Transverse colon (tissue), 4 donors: ENCODE measurements at places on chromosomes 12 and 14. TPM values are rescaled to one million over a fixed set of nuclear protein-coding genes. Genes with fewer than 3 reads are reported as not detected.

- no peak for DNase-seq
These were observed 33.2 kb downstream of the LRIG3 start for GRCh38 chr12:58887068-58887467.

- DNase-seq, result peak; percentile 50
These were observed at the start of gene DACT1 for GRCh38 chr14:58637391-58638230. TSS of gene DACT1 (plus strand) at chr14:58637962. CDS start at chr14:58638203, 241 bp downstream.

DNA sequence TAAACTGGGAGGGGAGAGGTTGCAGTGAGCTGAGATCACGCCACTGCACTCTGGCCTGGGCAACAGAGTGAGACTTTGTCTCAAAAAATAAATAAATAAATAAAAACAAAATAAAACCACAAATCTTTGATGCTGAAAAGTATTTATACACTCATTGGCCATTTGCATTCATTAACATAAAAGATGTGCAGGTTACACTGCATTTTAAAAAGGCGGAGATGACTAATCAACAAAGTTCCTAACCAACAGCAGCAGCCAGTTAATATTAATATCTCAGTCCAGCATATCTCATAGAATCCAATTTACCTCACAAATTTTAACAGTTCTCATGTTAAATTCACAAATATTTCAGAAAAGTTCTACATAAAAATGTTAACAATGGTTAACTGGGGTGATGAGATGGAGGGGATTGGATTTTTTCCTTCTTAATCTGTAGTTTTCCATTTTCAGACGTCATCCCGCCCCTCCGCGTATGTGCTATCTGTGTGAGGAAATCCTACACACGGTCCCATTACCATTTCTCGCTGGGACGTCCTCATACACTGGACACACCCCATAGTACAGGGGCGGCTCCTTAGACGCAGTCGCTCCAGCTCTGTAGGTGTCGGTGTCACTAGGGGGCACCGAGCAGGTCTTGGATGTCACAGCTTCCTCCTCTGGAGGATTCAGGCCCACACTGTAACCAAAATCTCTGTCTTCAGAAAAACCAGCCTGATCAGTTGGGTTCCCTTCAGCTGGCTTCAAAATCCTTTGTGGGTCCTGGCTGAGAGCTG is 7.3 kb downstream of the ANKLE2 start:
- DNase-seq, result no peak

DNA sequence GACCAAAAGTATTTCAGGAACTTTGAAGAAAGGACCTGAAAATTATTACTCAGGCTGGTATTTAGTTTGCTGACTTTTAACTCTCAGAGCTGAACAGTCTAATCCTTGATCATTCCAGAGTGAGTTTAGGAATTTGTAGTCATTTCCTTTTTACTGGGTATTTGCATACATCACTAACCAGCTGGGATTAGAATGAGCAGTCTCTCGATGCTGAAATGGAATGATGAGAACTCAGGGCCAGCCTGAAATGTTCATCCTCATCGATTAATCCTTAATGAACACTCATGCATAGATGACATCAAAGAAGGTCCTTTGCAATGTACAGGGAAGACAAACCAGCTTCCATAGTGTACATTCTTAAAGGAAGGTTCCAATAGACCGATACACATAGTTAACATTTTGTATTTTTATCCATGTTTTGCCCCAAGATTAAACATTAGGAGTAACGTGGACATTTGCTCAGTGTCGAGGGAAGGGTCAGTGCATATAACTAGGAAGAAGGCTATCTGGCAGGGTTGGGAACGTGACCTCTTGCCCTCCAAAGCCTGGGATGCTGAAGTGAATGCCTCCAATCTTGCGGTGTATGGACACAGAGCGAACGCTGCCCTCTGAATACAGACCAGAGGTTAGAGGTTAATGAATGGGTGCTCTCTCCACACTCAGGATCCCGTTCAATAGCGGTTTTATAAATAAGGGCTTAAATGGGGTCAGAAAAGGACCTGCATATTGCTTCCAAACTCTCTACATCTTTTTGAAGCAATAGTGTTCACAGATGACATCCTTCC is 14.5 kb downstream of the FBXL14 start:
- DNase-seq, result no peak

DNA sequence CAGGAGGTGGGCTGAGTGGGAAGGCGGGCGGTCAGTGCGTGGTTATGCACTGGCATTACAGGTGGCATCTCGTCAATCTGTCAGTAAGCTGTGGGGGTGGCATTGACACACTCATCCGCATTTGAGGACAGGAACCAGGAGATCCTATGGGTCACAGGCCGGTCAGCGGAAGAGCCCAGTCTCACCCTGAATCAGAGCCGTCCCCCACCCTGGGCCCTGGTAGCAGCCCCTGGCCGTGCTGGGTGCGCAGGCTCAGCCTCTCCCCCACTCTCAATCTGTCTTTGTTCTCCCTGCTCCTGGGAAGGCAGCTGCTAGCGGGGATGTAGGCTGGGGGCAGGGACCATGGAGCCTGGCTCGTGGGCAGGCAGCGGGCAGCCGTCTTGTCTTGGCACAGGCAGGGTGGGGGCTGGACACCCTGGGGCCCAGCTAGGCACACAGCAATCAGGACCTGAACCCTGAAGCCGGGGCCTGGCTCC is 5.1 kb downstream of the INF2 start:
- DNase-seq, result no peak

MMP19 gene
- 8.9 TPM for total RNA-seq

DNA sequence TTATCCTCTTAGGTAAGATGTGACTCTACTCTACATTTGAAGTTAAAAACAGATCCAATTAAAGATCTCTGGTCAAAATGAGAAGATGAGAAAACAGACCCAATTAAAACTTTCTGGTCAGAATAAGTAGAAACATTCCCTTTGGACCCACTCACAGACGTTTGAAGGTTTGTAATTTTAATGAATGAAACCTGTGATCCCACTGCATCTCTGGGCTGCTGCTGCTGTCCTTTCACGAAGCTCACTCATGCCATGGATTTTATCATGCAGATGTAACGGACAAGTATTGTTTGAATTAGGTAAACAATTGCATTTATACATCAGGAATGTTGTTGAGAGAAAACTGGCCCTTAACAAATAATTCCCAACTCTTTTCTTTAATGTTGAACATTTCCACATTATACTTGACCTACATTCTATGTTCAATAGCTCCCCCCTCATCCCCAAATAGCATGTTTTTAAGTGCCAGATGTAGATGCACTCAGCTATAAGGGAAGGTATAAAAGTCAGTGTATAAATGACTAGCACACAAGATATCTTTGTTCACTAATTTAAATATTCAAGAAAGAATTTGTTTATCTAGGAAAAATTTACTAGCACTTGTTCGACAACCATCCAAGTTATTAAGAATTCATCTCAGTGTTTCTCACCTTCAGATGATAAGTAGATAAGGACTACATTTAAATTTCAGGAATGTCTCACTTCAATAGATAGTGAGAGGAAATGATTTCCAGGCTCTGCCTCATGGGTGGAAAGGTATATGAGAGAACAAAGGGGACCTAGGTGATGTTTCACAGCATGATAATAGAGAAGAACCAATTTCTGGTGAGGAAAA is 202.3 kb upstream of the LMNTD1 start:
- DNase-seq, result no peak

FGF23 gene
- total RNA-seq, result not detected

GRCh38 chr14:56491299-56492285 is 88.0 kb upstream of the TMEM260 start:
- peak; percentile 11 for DNase-seq

DNA sequence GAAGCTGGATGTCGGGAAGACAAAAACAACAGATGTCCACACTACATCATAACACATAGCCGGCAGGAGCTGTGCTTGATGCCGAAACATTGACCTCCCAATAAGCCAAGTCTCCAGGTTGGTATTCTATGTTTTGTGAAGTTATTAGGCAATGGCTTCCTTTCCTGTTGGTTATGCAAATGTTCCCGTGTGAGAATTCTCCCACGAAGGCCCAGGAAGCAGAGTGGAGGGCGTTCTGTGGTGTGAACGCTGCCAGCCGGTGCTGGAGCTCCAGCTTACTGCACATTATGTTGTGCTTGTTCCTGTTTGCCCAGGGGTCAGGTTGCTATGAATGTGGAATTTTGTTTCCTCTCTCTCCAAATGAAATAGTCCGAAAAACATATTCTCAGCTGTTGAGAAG is 156.4 kb upstream of the HMGA2 start:
- no peak for DNase-seq

HNRNPC gene
- total RNA-seq, result 343 TPM

KRT83 gene
- total RNA-seq, result not detected

DNA sequence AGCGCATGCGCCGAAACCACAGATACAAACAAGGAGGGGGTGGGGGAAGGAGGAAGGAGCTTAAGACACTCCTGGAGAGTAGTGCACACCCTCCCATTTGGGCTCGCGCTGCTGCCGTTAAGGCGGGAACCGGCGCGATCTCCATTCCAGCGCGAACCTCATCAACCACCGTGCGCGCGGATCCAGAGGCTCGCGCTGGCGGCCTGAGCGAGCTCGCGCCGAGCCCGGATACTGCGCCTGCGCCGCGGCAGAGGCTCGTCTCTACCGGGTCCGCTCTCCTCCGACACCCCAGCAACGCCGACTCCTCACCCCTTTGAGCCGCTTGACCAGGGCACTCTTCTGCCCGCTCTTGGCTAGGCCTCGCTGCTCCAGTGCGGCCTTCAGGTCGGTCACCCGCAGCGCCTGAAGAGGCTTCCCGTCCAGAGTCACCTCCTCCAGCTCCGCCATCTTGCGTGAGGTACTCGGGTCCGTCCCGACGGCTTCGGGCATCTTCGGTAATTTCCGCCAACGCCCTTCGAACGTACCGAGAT is at the start of gene ACIN1:
TSS of gene ACIN1 (minus strand) at position 471 of the 530 bp plus-strand sequence. CDS start at position 447, 24 bp downstream.
- no peak for DNase-seq

DCN gene
- 133 TPM for total RNA-seq

- peak; percentile 22 for DNase-seq
These were observed 10.8 kb downstream of the RBM19 start for GRCh38 chr12:113955109-113955970.

DPF3 gene
- 7.1 TPM for total RNA-seq

DNA sequence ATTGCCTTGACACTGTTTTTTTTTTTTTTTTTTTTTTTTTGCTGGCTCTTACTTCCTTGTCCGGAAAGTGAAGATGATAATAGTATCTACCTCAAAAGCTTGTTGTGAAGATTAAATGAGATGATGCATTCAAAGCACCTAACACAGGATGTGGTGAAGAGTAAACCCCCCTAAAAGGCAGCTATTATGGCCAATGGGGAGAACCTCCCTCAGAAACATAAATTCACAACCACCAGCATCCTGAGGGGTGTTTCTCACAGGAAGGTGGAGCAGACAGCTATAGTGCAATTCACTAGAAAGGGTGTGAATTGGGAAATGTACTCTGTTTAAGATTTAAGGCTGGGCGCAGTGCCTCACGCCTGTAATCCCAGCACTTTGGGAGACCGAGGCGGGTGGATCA is 85.4 kb upstream of the CRY1 start:
- no peak for DNase-seq

DNA sequence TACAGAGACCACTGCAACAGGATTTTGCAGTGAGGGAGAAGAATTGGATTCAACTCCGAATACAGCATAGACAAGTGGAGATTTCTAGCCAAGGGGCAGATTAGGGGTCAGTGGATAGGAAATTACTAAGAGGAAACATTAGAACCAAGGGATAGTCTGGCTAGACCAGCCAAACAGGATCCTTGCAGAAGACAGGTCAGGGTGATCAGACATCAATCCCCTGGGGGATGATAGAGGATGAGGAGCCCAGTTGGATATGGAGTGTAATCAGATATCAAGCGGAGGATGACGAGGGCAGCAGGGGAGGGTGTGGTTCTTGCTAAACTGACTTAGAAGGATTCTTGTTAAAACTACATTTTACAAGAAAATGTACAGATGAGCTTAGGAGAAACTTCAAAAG is 424.4 kb downstream of the DAD1 start:
- DNase-seq, result no peak

CLEC9A gene
- total RNA-seq, result 0.48 TPM

HPD gene
- total RNA-seq, result not detected

- DNase-seq, result peak; percentile 81
These were observed 19.4 kb downstream of the KTN1 start for GRCh38 chr14:55599250-55599879.

DNA sequence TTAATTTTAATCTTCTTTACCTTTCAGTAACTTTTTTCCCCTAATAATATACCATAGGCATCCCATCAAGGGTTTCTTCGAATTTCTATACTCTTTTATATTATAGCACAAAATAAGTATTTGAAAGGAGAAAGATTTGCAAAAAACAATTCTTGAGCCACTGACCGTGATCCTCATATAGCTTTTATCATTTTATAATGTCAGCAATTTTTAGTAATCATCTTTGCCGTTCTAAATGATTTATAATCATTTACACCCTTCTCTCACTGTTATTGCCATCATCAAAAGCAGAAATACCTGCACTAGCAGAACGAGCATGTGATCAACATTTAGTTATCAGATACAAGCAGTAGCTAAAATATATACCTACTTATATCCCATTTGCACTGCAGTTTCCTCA is 16.9 kb downstream of the PTPRQ start:
- no peak for DNase-seq

TTC6 gene
- total RNA-seq, result 12.5 TPM

GRCh38 chr12:69645031-69645430 is 34.3 kb upstream of the LRRC10 start:
- no peak for DNase-seq

DNA sequence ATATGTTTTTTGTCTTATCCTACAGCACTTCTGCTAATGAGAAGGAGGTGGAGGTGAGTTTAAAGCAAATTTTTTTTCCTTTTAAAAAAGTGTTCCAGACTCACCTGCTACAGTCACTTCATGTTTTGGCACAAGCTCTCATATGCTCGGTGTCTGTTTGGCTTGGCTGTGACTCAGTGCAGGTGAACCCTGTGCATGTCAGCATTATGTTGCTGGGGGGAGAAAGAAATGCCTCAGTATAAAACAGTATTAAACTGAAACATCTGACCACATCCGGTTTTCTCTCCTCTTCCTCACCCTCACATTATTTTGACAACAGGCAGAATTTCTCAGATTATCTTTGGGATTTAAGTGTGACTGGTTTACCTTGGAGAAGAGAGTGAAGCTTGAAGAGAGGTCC is 105.2 kb downstream of the DNAI7 start:
- no peak for DNase-seq
